ENCODE measurements at places on chromosomes 3 and 15. TPM values are rescaled to one million over a fixed set of nuclear protein-coding genes. Genes with fewer than 3 reads are reported as not detected.

DNA sequence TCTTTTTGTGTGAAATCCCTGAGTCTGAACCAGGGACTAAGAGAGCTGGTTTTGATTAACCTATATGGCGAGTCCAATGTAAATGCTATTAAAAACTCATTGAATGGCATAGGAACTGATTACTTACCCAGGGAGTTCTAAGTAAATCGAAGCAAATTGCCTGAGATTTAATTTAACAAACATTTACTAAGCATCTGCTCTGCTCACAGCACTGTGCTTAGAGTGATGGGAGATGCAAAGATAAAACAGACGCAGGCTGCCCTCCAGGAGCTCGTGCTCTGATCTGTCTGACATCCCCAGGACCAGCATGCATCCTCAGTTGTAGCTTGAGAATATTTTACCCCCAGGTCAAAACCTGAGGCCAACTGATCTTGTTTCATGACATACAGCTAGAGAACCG, 247.9 kb downstream of the NR2F2 start:
- H3K36me3 ChIP-seq, result no peaks in the 10 kb centered on the region
- no peak overlapping the region for H3K4me3 ChIP-seq
- no peak for DNase-seq
- H3K27me3 ChIP-seq, result no peaks in the 10 kb centered on the region

DNA sequence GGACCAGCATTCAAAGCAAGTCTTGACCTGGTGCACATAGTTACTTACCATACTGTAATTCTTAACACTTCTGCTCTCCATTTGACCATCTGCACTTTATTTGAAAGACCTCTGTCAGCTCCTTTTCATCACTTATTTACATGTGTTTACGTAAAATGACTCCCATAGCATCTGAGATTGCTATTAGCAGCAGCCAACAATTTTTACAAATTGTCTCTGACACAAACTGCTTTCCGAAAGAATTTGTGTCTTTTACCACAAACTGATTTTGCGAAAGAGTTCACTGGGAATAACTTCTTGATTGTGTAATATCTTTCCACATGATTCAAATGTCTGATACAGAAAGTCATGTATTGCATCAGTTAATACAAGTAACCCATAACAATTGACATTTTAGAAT, 144.1 kb upstream of the PEX5L start:
- no peak for DNase-seq
- no peaks in the 10 kb centered on the region for H3K4me1 ChIP-seq
- H3K36me3 ChIP-seq, result no peaks in the 10 kb centered on the region

DNA sequence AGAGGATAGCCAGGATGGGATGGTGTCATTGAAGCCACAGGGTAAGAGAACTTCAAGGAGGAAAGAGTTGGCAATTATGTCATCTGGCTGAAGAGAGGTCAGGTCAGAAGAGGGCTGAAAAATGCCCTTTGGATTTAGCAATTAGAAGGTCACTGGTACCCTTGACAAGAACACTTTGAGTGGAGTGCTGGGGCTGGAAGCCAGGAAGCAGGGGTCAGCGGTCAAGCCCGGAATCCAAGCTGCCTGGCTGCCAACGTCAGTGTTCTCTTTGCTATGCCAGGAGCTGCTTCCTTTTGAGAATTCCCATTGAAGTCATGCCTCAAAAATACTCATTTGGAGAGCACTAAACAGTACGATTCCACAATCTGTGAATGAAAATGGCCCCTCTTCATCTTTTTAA, 386.5 kb downstream of the SHQ1 start:
- H3K27me3 ChIP-seq, result peaks cover 5% of the 10 kb centered on the region
- no peaks in the 10 kb centered on the region for H3K36me3 ChIP-seq

DNA sequence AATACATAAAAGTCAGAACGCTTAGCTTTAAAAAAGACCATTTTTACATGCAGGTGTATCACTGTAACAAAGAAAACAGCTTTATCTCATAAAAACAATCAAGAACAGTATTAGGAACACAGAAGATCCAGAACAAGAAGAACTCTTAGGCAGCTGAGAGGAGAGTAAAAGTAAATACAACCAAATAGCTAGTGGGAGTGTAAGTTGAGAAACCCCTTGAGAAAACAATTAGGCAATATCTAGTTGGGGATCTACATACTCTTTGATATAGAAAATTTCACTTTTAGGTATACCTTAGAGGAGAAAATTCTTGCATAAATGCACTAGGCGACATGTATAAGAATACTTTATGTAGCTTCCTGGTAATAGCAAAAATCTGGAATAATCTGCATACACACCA, 7.5 kb downstream of the TMF1 start:
- H3K27ac ChIP-seq, result peak overlapping the region; percentile 4
- peaks cover 48% of the 10 kb centered on the region for H3K36me3 ChIP-seq
- DNase-seq, result no peak

The COL6A5 gene
- not detected for total RNA-seq

Data from activated CD4-positive, alpha-beta T cell treated with anti-CD3 and anti-CD28 coated beads, Interleukin-2, amount 10 ng/mL, durations not matched to agents 7 days and 5 days (primary cell).